Activated naive CD4-positive, alpha-beta T cell treated with anti-CD3 and anti-CD28 coated beads, Interleukin-2, amount 10 ng/mL, durations not matched to agents 7 days and 5 days (primary cell): ENCODE measurements at places on chromosomes 7 and 10.

GRCh38 chr7:148201992-148202391 is 388.6 kb upstream of the C7orf33 start:
- no peak for DNase-seq

- DNase-seq = no peak
Observed at GRCh38 chr10:27241010-27241651, 534 bp upstream of the ACBD5 start.

DNA sequence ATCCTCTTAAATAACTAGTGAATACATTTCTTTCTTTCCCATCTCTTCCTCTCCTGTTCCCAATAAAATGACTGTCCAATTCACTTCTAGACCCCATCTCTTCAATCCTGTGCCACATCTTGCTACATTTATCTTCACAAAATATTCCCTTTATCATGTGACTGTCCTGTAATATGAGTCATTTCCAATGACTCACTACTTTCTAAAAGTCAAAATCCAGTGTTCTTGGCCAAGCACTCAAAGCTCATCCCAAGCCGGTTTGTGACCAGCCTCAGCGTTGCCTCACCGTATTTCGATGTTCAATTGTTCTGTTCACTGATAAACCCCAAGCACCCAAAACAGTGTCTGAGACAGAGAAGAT is 104.7 kb downstream of the PARD3 start:
- DNase-seq = no peak

DNA sequence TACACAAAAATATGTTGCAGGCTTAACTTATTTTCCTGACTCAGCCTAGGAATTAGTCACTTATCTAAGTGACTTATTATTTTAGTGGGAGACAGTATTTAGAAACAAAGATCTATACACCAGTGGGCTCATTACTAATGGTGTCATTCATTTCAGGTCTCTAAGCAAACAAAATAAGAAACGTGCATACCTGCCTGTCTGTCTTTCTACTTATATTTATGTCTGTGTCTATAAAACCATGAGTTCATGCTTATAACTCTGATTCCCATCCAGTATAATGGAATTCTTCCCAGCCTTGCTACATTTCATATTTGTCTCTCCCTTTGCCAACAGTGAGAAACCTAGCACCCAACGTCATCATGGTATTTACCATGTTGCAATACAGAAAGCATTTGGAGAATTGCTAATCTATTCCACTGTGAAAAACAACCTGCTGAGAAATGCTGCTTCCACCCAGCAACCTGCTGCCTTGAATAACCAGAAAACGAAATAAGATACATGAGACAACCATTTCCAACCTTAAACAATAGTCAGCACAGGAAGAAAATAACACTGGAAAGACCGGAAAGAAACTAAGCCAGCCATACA is 501.0 kb downstream of the GLRX3 start:
- DNase-seq = no peak

DNA sequence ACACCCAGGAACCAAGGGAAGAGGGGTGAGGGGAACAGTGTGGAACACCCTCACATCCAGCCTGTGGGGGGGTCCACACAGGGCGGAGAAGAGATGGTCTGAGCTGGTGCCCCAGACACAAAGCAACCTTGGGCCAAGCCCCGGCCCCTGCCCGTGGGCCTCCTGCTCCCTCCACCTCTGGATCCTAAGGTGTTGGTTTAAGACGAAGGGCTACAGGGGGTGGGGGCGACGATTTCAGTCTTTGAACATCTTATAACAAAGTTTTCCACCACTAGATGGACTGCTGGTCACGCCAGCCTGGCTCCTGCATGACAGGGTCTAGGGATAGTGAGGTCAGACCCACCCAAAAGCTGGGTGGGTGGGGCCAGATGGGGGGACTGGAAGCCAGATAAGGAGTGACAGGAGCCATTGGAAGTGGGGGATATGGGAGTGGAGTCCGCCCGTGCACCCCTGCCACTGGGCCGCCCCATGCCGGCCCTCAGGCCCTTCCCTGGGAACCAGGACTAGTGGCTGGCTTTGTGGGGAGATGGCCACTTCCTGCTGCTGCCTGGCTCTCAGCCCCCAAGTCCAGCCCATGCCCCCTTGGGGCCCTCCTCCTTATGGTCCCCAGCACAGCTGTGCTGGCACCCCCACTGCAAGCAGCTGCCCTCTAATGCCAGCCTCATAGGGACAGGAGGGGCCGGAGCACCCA is 98.4 kb downstream of the RGS10 start:
- no peak for DNase-seq

DNA sequence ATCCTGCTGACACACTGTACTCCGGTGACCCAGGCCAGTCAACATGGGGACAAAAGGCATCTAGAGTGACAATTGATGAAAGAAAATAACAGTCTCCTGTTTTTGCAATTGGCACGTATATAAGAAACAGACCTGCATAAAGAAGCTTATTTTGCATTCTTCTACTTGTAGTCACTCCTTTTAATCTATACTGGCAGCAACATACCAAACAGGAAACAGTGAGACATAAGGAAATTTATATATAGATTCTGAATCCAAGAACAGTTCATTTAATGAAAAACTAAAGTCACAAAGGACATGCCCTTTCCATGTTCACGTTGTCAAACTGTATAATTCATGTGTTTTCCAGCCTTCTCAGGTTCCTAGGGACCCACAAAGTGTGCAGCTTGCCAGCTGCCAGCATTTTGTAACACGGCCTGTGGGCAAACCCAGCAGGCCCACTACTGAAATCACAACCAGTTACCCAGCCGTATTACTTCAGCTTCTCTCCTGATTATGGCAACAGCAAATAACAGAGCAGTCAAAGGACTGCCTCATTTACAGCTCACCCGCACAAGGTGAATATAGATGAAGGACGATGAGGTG is 72.3 kb downstream of the AMPH start:
- no peak for DNase-seq

DNA sequence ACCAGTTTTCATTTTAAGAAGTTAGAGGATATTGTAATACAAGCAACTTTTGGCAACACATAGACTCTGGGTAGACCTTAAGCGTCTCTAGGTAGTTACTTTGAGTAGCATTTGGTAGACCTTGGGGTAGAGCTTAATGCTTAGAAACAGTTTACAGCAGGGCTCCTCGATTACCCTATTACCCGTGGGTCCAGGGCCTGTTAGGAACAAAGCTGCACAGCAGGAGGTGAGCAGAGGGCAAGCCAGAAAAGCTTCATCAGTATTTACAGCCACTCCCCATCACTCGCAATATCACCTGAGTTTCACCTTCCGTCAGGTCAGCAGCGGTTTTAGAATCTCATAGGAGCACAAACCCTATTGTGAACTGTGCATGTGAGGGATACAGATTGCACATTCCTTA is 173.5 kb downstream of the TSPAN12 start:
- DNase-seq = no peak

GRCh38 chr10:75612904-75613684 is 181.7 kb downstream of the LRMDA start:
- no peak for DNase-seq
